ENCODE measurements at places on chromosomes 6 and 20.
A peak's percentile ranks its signal among the peaks of the same experiment; 100 is the strongest.

- DNase-seq = no peak
Observed at GRCh38 chr20:48760403-48760983, 67.3 kb downstream of the PREX1 start.

- DNase-seq = no peak
Observed at GRCh38 chr6:116376149-116376548, 5.4 kb downstream of the DSE start.

GRCh38 chr6:53581856-53582255 is 37.0 kb upstream of the GCLC start:
- no peak for DNase-seq

DNA sequence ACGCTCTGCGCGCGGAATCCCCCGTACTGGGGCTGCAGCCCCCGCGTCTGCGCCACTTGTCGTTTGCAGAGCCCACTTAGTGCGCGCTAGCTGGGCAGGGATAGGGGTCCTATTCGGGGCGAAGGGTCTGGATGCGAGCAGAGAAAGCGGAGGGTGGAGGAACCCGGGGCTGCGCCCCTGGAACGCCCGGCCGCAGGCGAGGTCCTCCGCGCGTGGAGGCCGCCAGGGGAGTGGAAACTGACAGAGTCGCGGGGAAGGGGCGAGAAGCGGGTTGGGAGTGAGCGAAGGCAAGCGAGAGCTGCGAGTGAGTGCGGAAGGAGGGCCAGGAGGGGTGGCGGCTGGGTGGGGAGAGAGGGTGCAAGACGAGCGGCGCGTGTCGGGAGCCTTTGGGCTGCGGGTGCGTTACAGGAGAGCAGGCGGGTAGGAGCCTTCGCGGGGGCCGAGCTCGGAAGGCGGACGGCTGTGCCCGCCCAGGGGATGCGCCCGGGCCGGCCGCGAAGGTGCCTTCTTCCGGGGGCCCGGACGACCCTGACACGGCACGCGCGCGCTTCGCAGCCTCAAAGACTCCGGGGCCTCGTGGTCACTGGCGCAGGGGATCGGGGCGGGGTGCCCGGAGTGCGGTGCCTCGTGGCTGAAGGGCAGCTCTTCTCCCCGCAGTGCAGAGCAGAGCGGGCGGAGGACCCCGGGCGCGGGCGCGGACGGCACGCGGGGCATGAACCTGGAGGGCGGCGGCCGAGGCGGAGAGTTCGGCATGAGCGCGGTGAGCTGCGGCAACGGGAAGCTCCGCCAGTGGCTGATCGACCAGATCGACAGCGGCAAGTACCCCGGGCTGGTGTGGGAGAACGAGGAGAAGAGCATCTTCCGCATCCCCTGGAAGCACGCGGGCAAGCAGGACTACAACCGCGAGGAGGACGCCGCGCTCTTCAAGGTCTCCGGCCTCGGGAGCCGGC is 1.2 kb downstream of the IRF4 start:
- peak; percentile 17 for DNase-seq

DNA sequence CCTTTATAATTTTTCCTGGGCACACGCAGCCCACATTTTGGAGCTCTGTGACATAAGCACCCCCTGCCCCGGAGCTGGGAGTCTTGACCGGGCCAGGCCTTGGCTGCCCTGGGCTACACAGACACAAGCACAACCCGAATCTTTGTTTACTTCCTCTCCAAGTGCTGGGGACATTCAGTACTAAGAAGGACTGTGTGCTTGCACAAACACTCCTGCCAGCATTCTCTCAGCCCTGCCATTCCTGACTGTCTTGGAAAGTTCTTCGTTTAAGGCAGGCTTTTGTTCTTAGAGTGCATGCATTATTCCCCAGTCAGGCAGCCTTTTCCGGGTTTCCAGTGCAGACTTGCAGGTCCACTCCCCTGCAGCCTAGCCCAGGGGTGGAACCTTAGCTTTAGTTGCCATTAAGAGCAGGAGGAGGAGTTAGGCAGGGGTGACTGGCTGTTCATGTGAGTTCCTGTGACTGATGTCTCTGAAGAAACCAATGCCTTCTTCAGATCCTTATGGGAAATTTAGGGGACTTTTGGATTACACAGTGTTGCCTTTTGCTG is 28.6 kb downstream of the FOXO3 start:
- peak; percentile 92 for DNase-seq

All from suppressor macrophage (primary cell).